ENCODE measurements at places on chromosomes 16 and 17.

GRCh38 chr17:42928714-42929496 lies 28.3 kb downstream of the G6PC1 start:
- no peak for DNase-seq

GRCh38 chr17:59650642-59651041 lies 30.9 kb downstream of the CLTC start:
- DNase-seq = no peak

DNA sequence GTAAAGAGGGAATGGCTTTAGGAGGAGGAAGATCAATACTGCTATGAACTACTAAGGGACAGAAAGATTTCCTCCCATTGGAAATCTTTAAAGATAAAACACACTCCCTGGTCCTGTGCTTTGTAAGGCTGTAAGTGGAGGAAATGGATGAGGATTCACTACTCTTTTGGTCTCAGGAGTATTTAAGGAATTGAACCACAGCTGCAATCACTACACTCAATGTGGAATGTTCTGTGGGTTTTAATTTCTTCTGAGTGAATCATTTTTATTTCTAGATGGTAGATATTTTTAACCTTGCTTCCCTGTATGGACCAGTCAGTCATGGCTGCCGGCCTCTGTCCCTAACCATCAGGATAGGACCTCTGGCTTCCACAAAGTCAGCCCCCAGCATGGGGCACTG lies 65.6 kb downstream of the SDR42E1 start:
- DNase-seq = no peak

DNA sequence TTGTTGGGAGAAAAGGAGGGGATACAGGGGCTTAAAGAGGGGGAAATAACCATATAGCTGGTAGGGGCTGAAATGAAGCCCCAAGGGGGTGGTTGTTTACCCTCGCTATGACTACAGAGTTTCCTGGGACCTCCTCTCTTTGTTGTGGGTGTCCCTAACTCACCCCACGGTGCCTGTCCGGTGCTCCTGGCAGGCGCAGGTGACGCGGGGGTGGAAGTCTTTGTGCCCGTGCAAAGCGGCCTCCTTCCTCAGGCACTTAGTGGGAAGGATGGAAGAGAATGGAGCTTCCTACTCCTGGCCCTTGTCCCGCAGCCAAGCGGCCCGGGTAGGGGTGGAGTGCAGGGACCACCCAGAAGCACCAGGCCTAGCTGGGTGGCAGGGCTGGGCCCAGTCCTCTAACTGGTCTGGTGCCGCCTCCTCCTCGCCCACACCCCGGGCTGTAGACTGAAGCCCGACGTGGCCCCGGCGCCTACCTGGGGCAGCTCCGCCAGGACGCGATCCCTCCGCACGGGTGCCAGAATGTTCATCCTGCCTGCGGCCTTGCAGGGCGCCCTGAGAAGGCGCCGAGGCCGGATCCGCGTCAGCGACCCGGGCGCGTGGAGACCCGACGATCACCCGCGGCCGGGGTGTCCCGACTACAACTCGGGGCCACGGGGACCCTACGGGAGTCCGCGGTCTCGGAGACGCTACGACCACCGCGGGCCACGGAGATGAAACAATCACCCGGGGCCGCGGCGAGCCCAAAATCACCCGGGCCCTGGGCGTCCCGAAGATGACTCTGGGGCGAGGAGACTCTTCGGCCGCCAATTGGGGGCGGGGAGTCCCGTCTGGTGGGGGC lies 709 bp downstream of the RAB34 start:
- no peak for DNase-seq

DNA sequence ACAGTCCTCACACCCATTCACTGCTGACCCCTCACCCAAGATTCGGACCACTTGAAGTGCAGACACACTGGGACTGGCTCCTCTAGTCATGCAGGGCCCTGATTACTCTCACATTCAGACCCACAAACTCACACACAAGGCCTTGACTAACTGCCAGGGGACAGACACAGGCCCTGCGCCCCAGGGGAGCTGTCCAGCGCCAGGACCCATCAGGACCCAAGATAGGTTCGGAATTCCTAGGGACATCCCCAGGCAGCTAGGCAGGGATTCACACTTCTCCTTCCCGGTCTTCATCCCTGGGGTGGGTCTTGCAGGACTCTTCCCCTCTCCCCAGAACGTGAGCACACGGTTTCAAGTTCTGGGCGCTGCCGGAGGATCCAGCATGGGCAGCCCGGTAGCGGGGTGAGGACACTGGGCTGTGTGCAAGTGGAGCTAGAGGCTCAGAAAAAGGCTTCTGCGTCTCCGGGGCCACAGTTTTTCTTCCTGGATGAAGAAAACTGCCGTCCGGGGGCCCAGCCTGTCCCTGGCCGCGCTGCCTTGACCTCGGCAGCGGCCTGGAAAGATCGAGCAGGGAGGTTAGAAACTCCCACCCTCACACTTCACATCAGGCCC lies 1.6 kb downstream of the SEZ6 start:
- DNase-seq = no peak

DNA sequence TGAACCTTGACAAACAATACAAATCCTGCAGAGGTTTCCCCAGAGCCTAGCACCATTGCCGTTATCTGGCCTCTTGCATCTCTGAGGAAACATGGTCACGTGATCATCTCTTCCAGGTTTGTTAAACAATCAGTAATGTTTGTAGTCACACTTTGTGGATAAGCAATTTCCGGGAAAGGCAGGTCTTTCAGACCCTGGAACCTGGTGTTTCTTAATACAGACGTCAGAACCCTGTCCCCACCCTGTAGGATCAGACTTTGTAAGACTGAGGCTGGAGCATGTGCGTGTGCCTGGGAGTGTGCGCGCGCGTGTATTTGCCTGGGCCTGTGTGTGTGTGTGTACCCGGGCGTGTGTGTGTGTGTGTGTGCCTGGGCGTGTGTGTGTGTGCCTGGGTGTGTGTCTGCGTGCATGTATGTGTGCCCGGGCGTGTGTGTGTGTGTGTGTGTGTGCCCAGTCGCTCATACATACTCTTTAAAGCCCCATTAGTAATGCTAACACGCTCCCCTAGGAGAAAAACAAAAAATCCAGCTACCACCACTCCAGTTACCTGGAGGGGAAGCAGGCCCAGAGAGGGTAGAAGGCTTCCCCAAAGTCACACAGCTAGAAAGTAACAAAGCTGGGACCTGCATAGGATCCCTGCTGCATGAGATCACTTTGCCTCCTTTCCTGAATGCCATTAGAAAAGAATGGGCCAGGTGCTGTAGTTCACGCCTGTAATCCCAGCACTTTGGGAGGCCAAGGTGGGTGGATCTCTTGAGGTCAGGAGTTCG lies 5.3 kb downstream of the CTNS start:
- no peak for DNase-seq

DNA sequence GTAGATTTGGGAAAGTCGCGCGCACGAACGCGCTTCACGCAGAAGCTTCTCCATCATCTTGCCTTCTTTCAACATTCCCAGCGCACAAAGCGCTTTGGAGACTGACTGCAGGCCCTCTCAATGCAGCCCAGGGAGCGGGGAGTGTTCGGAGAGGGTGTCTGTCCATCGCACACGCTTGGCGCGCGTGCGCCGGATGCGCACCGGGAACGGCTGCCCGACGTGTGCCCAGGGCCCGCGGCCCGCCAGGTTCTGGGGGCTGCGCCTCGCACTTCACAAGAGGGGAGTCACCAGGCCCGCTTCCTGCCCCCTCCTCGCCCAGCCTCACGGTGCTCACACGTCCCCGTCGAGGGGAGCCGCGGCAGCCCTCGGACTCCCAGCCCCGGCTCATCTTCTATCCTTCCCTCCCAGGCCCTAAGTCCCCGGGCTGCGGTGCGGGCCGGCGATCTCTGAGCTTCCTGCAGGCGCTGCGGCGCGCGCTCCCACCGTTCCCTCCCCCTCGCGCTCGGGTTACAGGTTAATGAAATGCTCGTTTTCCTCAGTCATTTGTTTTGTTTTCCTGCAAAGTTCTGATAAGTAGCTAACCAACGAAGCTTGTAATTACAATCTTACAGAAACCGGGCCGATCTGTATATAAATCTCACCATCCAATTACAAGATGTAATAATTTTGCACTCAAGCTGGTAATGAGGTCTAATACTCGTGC lies 2.8 kb upstream of the IRX3 start:
- DNase-seq = no peak

DNA sequence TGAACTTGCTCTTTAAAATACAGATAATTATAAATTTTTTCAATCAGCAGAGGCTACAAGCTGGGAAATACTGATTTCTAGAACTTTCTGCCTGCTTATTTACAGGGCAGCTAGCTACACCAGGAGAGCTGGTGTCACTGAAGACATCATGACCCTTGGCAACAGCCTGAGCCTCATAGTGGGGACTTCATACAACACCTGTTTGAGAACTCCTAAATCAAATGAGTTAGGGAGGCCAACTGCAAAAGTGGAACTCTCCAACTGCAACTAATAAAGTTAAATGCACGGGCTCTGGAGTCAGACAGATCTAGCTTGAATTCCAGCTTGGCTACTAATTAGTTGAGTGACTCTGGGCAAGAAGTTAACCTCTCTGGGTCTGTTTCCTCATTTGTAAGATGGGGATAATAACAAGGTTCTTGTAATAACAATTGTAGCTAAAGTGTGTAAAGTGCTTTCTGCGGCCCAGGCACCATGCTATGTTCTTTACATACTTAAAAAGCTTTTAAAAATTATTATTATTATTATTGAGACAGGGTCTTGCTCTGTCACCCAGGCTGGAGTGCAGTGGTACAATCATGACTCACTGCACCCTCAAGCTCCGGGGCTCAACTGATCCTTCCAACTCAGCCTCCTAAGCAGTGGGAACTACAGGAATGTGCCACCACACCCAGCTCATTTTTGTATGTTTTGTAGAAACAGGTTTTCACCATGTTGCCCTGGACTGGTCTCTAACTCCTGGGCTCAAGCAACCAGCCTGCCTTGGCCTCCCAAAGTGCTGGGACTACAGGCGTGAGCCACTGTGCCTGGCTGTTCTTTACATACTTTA lies 33.4 kb downstream of the VAC14 start:
- no peak for DNase-seq

- DNase-seq = no peak
These were observed 14.4 kb downstream of the TTC19 start for GRCh38 chr17:16013943-16014407.

All from omental fat pad (tissue), 4 donors.